ENCODE measurements at places on chromosomes 13 and 19. TPM values are rescaled to one million over a fixed set of nuclear protein-coding genes. Genes with fewer than 3 reads are reported as not detected.

The SHD gene
- total RNA-seq: not detected

The IGFL2 gene
- total RNA-seq: 7.2 TPM

The ZMYM2 gene
- 54.2 TPM for total RNA-seq

The NTF4 gene
- 7.4 TPM for total RNA-seq

The SBK3 gene
- total RNA-seq: not detected

DNA sequence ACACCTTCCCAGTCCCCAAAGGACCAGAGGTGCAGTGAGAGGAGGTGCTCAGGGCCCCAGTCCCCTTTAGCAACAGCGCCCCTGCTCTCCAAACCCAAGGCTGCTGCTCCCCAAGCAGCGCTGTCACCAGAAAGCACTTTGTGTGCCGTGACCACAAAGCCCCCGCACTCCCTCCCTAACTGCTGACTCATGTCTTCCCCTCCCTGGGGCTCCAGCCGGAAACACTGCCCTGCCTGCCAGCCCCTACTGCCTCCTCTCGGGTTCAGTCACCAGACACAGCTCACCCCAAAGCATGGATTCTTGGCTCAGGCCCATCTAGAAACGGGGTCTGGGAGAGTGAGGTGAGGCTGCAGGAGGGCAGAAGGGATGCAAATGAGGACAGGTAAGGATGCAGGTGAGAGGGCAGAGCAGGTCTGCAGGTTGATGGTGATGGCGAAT, 4.9 kb upstream of the TNFSF14 start:
- DNase-seq: peak; percentile 47

DNA sequence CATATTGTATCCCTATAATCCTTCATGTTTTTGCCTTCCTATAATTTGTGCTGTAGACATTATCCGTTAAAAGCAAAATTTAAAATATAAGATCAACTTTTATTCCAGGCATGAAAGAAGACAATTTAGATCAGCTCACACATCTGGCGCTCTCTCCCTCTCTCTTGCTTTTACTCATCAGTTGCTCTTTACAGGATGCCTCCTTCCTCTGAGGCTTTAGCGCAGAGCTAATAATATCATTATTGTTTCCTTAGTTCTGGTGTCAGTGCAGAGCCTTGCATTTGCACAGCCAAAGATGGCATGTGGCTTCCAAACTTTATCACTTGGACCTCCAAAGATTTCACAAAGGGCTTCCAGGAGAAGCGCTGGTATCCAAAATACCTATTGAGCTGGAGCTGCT, 295.1 kb downstream of the FGF9 start:
- no peak for DNase-seq

- DNase-seq: no peak
Observed at GRCh38 chr13:72559716-72560115, 167.7 kb downstream of the MZT1 start.

DNA sequence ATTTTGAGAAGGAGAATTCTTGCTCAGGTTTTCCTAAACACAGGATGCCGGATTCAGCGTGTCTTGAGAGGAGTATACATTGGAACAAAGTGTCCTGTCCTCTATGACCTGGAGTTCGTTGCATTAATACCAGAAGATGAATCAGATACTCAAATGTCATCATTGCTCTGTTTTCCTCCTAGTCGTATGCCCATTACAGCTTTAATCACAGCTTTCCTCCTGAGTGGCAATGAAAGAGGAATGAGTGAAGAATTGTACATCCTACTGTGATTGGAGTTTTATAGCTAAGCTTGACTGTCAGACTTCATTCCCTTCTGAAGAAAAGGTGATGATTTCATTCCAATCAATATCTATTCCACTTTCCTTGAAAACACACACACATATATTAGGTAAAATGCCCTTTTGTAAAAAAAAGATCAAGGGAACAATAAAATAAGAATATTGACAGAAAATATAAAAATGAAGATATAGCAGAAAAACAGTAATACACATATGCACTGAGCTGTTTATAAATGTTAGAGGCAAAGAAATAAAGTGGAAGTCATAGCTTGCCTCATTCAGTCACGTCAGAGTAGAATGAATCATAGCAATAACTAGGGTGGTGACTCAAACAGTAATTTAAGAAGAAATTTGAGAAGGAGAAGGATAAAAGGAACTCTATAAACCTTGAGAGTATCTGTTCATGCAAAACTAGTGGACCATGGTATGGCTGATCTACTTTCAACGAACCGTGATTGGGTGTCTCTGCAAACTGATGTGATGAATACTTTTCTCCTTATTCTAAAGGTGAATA, 501.5 kb downstream of the SUCLA2 start:
- no peak for DNase-seq

The PABPC3 gene
- total RNA-seq: 0.07 TPM

GRCh38 chr19:41588497-41589209, 12.7 kb downstream of the CEACAM21 start:
- no peak for DNase-seq

DNA sequence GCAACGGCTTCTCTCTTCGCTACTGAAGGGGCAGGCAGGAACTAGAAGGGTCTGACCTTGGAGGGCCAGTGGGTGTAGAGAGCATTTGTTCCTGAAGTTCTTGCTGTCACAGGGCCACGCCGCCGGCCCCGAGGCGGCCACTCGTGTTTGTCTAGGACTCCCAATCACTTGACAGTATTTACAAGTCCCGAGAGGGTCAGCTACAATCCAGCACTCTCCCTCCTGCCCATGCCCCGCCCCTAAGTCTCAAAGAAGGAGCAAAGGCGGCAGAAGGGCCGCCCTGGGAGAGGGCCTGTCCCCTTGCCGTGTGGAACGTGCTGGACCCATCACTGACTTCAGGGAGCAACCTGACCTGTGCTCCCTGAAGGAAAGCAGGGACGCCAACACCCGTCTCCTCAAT, 118.5 kb downstream of the STK24 start:
- DNase-seq: no peak

- DNase-seq: no peak
Observed at GRCh38 chr19:11479898-11480714, 740 bp downstream of the ELAVL3 start.

The YJEFN3 gene
- total RNA-seq: 2.8 TPM

The MADCAM1 gene
- total RNA-seq: not detected

The SIAH3 gene
- total RNA-seq: 0.02 TPM

The HIPK4 gene
- 0.88 TPM for total RNA-seq

- peak; percentile 93 for DNase-seq
Observed at GRCh38 chr19:38417544-38418506, 8.2 kb downstream of the RASGRP4 start.

The NRTN gene
- 6.5 TPM for total RNA-seq

The LINGO3 gene
- not detected for total RNA-seq

The DNAAF3 gene
- total RNA-seq: 1.3 TPM

GRCh38 chr13:40346592-40346991, 319.8 kb downstream of the FOXO1 start:
- DNase-seq: no peak

The NAPSA gene
- total RNA-seq: 0.51 TPM

DNA sequence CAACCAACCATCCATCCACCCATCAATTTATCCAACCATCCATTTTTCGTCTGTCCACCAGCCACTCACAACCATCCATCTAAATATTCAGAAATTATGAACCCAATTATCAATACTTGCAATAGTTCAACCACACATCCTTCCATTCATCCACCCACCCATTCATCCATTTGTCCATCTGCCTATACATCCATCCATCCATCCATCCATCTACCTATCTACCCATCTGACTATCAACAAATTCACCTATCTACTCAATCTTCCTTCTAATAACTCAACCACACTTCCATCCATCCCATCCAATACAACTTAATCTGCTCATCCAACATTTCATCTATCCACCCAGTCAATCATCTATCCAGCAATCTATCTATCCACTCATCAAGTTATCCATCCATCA, 46.3 kb downstream of the UNC13A start:
- no peak for DNase-seq

The FCAR gene
- total RNA-seq: not detected

The PLIN4 gene
- total RNA-seq: 10.6 TPM

- DNase-seq: no peak
Observed at GRCh38 chr13:44120043-44120442, 240.3 kb downstream of the LACC1 start.

GRCh38 chr19:51632126-51632525, 1.9 kb upstream of the SIGLEC5 start:
- no peak for DNase-seq

GRCh38 chr13:50244713-50245574, 229.7 kb downstream of the KCNRG start:
- DNase-seq: no peak

DNA sequence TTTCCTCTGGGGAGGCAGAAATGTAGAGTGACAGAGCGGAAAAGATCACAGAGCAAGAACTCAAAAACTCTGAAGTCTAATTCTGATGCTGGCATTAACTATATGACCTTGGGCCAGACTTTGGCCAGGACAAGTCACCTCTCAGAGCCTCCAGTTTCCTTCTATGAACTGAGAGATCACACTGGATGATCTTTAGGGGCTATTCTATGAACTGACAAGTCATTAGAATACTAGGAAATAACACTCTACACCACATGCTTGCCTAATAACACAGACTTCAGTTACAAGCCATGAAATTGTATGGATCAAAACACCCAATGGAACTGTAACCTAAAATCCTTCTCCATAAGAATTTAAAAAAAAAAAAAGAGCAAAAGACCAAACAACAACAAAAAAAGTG, 16.9 kb downstream of the SLC25A30 start:
- DNase-seq: no peak

The GPR183 gene
- total RNA-seq: 6.0 TPM

GRCh38 chr19:11346104-11346940, at the start of the genes CCDC159 and TMEM205:
Gene CCDC159, plus strand, starts transcription at chr19:11346519. Its CDS starts 88 bp downstream, at chr19:11346607.
Gene TMEM205, minus strand, starts transcription at chr19:11346268. Its CDS starts 649 bp downstream, at chr19:11345619.
- DNase-seq: peak; percentile 99

GRCh38 chr19:49936549-49936948, 7.2 kb upstream of the NUP62 start:
- no peak for DNase-seq

- DNase-seq: no peak
Observed at GRCh38 chr13:48112896-48113755, 18.2 kb upstream of the MED4 start.

DNA sequence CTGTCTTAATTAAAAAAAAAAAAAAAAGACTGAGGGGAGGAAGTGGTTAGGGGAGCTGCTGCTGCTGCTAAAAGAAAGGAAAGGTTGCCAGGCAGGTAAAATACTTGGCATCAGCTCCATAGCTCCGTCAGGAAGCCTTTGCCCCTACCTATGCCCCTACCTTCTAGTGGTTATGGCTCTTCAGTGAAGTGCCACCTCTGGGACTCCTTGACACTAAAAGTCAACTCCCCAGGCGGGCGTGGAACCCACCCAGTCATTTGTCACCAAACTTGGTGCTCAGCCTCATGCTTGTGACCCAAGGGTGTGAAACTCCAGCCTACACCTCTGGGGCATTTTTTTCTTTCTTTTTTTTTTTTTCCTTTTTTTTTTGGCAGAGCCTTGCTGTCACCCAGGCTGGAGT, 4.9 kb upstream of the NECTIN2 start:
- no peak for DNase-seq

The CLC gene
- total RNA-seq: not detected

The RNF17 gene
- total RNA-seq: not detected
